HFFc6 (cell line): ENCODE measurements at places on chromosomes 6 and 20. TPM values are rescaled to one million over a fixed set of nuclear protein-coding genes. Genes with fewer than 3 reads are reported as not detected.

GRCh38 chr20:62703853-62704228, 4.8 kb upstream of the NTSR1 start:
- DNase-seq, result no peak

GRCh38 chr20:62175711-62176110, 7.1 kb upstream of the MTG2 start:
- no peak for DNase-seq

GRCh38 chr6:47701363-47701762, 3.0 kb downstream of the ADGRF4 start:
- no peak for DNase-seq

TMC2 gene
- not detected in 3 replicates for total RNA-seq

PACSIN1 gene
- total RNA-seq, result not detected in 3 replicates

GNAS-AS1 gene
- total RNA-seq, result 0.72 to 1.2 TPM (median 1.1 TPM) in 3 replicates
